ENCODE measurements at places on chromosomes 1 and 21. TPM values are rescaled to one million over a fixed set of nuclear protein-coding genes. Genes with fewer than 3 reads are reported as not detected.

- DNase-seq: no peak
Measured at GRCh38 chr1:57131701-57132394, 166.0 kb upstream of the C8B start.

GRCh38 chr1:93625582-93626327, 55.9 kb downstream of the BCAR3 start:
- DNase-seq: no peak

GRCh38 chr1:112544751-112545150, 36.0 kb downstream of the WNT2B start:
- no peak for DNase-seq

DNA sequence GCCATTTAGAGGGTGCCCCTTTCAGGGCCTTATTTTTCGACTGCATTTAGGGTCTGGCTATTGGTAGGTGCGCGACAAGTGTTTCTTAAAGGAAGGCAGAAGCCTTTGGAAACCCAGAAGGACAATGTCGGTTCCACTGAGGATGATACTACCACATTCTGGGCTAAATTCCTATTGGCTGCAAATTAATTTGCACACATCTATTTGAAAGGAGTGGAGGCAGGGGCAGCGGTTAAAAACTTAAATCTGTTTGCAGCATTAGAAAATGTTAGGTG, 1.1 kb downstream of the PATJ start:
- DNase-seq: no peak

GRCh38 chr1:21523297-21523813, 14.1 kb downstream of the ALPL start:
- no peak for DNase-seq

GRCh38 chr1:1082239-1082775, 8.2 kb upstream of the RNF223 start:
- no peak for DNase-seq

GRCh38 chr1:219215477-219215876, 41.8 kb downstream of the LYPLAL1 start:
- DNase-seq: no peak

DNA sequence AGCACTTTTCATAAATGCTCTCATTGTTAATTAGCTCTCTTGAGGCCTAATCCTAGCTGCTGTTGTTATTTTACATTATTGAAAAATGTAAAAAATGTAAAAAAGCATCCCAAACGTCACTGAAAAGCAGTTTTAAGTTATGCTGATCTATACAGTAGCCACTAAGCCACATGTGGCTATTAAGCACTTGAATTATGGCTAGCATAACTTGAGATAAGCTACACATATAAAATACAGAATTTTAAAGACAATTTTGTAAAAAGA, 18.4 kb upstream of the DNASE2B start:
- no peak for DNase-seq

GRCh38 chr1:29669912-29670311, 433.6 kb downstream of the PTPRU start:
- no peak for DNase-seq

GRCh38 chr21:33441489-33442477, 38.0 kb downstream of the TMEM50B start:
- peak; percentile 51 for DNase-seq

GRCh38 chr1:111920221-111921024, 69.0 kb downstream of the KCND3 start:
- no peak for DNase-seq

The TSPAN2 gene
- polyA plus RNA-seq: 4.0 TPM

The GPR61 gene
- polyA plus RNA-seq: not detected
